Sigmoid colon (tissue), 7 donors: ENCODE measurements at places on chromosomes 5 and 9. TPM values are rescaled to one million over a fixed set of nuclear protein-coding genes. Genes with fewer than 3 reads are reported as not detected.

GRCh38 chr9:105832096-105832710 lies 137.9 kb downstream of the TMEM38B start:
- no peak for DNase-seq

DNA sequence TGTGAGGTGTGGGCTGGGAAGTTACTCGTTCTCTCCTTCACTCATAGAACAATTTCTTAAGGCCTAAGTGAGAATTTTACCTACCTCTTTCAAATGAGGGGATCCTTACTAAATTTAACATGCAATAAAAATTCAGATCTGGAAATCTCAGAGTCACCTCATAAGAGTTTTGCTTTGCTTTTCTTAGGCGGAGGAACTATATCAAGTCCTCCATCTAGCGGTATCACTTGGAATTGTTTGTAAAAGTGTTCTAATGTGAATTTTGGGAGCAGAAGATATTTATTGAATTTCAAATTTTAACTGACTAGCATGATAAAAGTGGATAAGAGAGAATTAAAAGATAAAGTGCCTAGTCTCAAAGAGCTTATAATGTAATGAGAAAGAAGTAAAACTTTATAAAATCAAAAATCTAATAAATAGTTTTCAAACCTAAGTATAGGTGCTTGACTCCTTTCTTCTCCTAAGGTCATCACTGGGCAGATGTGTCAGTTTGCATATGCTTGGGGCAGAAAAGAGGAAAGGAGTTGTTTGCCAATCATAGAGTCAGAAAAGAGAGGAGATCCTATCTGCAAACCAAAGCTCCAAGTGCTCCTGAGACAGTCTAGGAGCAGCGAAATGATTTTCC lies 145.7 kb upstream of the DAB2 start:
- DNase-seq: no peak

- no peak for DNase-seq
These were observed 68.9 kb upstream of the TAF1L start for GRCh38 chr9:32704343-32704742.

- no peak for DNase-seq
These were observed 376.7 kb upstream of the RORB start for GRCh38 chr9:74120470-74120869.

GRCh38 chr5:12624776-12625560 lies 720.7 kb upstream of the CTNND2 start:
- DNase-seq: no peak

The TAF7 gene
- 46.7 TPM for total RNA-seq

The PPP3R2 gene
- total RNA-seq: not detected

The MOB3B gene
- 12.1 TPM for total RNA-seq
